ENCODE measurements at places on chromosomes 11 and 22.

DNA sequence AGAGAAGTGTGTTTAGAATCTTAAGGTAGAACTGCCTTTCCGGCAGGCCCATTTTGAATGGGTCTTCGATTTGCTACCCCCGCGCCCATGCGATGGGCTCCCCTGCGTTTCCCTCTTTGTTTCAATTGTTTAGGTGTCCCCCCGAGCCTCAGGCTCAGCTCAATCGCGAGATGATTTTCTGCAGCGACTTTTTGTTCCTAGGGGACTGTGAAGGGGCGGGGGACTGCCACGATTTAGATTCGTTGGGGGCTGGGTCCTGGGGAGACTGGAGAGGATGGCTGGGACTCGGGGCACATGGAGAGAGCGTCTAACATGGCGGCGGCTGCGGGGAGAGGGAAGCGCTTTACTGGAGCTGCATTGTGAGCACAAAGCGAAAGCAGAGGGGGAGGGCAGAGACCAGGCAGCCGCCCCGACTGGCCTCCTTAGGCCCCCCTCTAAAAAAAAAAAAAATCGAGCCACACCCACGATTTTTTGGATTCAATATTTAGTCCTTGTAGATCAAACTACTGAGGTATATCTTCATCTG, 1.7 kb downstream of the CAPRIN1 start:
- DNase-seq: peak; percentile 70

GRCh38 chr11:20036626-20037335, 123.5 kb downstream of the DBX1 start:
- no peak for DNase-seq

GRCh38 chr11:8779732-8780131, 97.1 kb downstream of the RPL27A start:
- no peak for DNase-seq

GRCh38 chr11:57491371-57492061, 24.0 kb downstream of the SLC43A1 start:
- no peak for DNase-seq

- DNase-seq: no peak
These were observed 269.9 kb downstream of the TBC1D22A start for GRCh38 chr22:47032091-47032943.

DNA sequence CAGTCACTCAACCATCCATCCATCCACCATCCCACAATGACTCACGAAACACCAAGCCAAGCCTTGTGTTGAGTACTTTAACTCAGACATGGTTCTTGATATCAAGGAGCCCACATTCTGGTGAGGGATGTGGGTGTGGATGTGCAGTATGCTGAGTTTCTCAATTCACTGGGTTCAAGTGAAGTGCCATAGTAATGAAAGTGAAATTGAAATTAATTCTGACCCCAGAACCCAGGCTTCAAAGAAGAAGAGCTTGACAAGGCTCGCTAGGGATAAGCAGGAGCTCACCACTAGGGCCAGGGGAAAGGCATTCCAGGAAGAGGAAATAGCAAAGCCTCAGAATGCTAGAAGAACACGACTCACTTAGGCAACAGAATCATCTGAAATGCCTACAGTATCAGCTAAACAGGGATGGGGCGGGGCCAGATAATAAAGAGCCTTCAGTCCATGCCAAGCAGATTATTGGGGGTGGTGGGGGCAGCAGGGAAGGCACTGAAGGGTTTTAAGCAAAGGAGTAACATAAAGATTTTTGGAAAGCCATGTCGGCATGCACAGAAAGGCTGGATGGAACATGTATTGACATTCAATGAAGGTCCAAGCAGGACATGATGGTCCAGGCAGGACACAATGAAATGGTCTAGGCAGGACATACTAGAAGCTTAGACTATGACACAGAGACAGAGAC, 37.2 kb downstream of the RTL6 start:
- DNase-seq: no peak

GRCh38 chr22:49326558-49326957, 501.1 kb downstream of the BRD1 start:
- no peak for DNase-seq

DNA sequence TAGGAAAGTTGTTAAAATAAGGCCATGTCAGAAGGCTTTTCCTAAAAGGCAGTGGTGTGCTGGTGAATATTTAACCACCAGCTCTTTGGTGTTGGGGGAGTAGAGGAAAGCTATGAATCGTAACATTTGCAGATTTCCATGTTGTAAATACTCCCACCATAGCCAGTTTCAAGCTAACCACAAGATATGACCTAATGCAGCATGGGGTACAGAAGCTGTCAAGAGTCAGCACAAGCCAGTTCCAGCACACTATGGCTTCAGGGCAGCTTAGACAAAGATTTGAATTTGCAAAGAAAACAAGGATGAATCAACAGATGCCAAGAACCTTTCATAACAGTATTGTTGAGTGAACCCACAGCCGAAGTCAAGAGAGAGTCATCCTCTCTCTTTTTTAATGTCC, 40.0 kb downstream of the COMMD9 start:
- DNase-seq: no peak

GRCh38 chr11:67022961-67023956, at the start of gene SYT12:
SYT12 (plus strand) TSS chr11:67023134; CDS start chr11:67030145, 7,011 bp downstream.
- no peak for DNase-seq

GRCh38 chr11:110098645-110099044, 5.5 kb downstream of the ZC3H12C start:
- DNase-seq: no peak

- DNase-seq: no peak
These were observed 12.8 kb upstream of the TPCN2 start for GRCh38 chr11:69035946-69036340.

DNA sequence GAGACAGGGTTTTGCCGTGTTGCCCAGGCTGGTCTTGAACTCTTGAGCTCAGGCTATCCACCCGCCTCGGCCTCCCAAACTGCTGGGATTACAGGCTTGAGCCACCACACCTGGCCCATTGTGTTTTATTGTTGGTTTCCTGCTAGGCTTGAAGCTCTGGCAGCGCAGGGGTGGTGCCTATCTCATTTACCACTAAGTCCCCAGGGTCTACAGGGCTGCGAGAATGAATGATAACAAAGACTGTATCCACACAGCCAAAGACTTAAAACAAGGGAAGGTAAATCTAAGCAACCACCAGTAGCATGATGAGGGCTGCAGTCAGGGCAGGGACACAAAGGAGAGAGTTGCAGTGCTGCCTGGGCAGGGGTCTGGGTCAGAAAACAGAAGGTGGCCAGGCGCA, 37.3 kb upstream of the XBP1 start:
- no peak for DNase-seq

DNA sequence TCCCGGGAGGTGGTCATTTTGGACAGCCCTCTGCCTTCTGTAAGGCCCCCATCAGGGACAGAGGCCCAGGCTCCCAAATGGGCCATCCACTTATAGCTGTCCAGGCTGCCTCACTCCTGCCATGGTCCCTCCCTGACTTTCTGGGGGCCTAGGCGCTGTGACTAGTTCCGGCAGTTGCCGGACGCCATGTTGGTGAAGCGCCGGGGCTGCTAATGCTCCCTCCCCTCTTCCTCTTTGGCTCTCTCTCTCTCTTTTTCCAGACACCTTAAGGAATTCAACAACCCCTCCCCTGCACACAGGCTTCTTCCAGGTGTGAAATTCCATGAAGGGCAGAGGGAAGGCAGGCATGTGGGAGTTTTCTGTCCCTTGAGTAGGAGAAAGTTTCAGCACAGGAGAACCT, 445.6 kb downstream of the SOX6 start:
- DNase-seq: no peak

DNA sequence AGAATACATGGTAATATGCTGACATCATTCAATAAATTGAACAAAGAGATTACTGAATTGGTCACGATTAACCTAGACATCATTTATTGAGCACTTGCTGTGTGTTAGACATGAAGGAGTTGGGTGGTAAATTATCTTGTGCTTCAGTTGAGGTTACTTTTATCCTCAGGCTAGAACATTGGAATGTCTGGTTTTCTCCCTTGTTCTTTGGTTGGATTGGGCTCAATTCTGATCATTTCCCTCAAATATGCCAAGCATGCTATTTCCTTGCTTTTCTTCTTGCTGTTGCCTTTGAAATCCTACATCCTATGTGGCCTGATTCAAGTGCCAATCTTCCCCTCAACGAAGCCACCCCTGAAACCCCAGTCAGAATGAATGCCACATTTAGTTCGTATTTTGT, 65.8 kb downstream of the DEUP1 start:
- no peak for DNase-seq

DNA sequence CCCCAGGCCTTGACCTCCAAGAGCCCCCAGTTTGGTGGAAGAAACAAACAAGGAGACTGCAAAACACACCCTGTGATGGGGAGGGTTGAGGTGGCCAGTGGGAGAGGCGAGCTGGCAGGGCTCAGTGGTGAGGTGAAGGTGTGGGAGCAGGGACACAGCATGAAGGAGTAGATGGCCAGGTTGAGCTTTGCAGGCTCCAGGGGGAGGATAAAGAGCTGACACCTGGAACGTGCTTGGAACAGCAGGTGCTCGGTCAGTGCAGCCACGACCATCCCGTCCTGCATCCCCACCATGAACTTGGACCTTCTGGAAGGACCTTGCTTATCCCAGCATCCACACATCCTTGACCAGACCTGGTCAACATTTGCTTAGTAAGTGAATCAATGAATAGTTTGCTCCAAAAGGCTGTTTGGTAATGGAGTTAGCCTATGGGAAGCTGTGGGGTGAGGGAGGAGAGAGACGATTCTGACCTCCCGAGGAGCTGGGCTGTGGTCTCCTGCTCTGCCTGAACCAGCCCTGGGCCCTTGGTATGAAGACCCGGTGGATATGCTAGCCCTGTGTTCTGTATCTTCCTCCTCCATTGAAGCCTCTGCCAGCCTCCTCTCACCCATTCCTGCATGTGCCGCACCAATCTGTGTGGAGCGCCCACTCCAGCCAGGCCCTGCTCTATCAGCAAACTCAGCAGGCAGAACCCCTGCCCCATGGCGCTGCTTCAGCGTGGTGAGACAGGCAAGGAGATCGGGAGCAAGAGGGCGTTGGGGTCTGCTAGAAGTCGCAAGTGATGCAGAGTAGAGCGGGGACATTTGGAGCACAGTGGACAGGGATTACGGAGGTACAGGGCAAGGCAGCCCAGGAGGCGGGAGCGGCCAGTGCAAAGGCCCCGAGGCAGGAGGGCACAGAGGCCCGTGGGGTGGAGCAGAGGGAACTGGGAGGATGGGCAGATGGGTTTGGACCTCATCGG, 9.9 kb downstream of the LINC01488 start:
- no peak for DNase-seq

- no peak for DNase-seq
These were observed 16.0 kb upstream of the SMIM35 start for GRCh38 chr11:118102721-118103261.

DNA sequence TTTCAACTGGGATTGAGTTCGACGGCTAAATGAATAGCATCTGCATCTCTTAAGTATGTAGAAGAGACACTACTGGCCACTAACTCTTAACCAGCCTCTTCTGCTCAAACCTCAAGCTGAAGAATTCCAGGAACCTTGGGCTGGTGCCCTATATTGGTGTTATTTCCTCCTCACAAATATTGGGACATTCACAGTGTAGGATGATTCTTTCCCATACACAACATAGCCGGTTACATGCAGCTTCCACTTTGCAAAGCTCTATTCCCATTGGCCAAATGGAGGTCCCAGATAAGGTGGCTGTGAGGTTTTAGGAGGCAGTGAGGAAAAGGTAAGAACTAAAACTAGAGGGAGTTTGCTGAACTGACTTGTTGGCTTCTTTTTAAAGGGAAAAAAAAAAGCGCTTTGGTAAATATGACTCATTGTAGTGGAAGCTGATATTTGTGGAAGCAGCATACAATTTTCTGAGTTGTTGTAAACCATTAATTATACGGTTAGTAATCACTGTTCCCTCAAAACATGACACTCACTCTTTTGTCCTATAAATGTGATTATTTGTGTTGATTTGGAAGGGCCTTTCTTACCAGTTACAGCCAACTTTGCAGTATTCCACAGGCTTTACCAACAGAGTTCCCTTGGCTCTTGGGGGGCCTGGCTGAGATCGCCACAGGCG, 17.6 kb downstream of the C22orf31 start:
- DNase-seq: no peak

GRCh38 chr11:36409152-36409816, 100.8 kb downstream of the TRAF6 start:
- DNase-seq: no peak

GRCh38 chr11:6419009-6419631, at the start of gene APBB1:
APBB1 (minus strand) TSS chr11:6419094; CDS start chr11:6411347, 7,747 bp downstream.
- DNase-seq: peak; percentile 23

DNA sequence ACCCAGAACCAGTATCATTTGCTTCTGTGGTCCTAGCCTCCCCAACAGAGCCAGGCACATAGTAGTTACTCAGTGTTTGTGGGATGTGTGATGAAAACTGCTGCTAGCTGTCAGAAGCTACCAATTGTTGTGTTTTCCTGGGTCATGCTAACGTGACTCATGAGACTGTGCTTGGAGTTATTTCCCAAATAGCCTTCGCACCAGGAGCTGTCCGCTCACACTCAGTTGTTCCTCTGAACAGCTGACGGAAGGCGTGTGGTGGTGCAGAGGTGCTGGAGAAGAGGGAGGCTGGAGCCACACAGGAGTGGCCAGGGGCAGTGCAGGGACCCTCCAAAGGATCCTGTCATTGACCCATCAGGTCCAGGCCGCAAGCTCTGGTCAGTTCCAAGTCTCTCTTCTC, 53.9 kb upstream of the TBCEL start:
- no peak for DNase-seq

- no peak for DNase-seq
These were observed 34.5 kb downstream of the TENM4 start for GRCh38 chr11:79406376-79406775.

DNA sequence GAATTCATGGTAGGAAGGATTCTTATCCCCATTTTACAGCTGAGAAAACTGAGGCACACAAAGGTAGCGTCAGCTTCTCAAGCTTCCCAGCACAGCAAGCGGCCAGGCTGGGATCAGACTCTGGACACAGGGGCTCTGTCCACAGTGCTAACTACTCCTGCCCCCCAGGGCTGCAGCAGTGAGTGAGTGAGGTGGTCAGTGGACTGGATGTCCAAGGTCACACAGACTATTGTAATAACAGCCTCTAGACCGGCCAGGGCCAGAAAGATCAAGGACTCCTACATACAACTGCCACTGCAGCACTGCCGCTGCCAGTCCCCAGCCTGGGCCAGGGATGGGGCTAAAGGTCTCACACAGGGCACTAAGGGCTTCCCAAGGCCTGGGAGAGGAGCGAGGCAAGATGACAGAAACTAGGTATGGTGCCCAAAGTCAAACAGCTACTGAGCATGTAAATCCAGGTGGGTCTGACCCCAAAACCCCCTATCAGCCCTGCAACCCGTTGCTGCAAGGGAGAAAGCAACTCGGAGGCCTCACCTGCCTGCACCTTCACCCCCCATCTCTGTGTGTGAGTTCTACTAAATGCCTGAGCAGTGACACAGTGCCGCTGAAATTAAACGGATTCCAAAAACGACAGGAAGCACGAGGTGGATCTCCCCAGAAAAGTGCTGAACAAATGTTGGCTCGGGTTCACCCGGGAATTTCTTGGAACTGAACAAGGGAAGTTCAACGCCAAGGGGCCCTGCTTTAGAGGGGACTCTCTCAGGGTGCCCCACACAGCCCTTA, 161.8 kb upstream of the GRK3 start:
- no peak for DNase-seq

DNA sequence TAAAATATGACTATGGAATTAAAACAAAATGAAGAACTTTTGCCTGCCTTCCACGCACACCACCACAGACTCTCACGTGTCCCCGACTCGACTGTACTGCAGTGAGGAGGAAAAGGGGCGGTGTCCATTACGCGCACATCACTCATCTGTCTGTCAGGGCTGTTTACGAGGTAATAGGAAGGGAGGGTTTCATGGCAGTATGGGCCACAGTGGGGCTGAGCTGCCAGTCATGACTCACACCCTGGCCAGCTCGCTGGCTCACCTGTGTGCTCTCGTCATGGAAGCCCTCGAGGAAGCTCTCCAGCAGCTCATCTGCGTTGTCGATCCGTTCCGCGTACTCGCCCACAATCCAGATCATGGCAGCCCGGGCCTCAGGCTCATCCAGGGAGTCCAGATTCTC, 33.5 kb upstream of the RASL10A start:
- DNase-seq: no peak
